ENCODE measurements at places on chromosomes 7 and 10. TPM values are rescaled to one million over a fixed set of nuclear protein-coding genes. Genes with fewer than 3 reads are reported as not detected.

Gene REEP3
- 43.0 TPM for total RNA-seq

DNA sequence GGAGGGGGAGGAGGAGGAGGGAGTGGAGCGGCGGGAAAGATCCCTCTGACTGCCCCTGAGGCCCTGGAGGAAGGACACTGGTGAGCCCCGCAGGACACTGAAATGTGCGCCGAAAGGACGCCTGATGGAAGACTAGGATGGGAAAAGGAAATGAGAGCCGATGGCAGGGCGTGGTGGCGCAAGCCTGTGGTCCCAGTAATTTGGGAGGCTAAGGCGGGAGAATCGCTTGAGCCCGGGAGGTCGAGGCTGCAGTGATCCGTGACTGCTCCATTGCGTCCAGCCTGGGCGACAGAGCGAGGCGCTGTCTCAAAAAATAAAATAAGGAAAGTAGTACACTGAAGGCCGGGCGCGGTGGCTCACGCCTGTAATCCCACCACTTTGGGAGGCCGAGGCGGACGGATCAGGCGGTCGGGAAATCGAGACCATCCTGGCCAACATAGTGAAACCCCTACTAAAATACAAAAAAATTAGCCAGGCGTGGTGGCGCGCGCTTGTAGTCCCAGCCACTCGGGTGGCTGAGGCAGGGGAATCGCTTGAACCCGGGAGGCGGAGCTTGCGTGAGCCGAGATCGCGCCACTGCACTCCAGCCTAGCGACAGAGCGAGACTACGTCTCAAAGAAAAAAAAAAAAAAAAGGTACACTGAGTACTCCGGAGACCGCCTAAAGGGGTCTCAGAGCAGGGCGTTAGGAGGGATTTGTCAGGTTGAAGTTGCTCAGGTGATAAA, 561 bp upstream of the HNRNPF start:
- H3K4me1 ChIP-seq, result peaks cover 6% of the 10 kb centered on the region
- H3K4me3 ChIP-seq, result peak overlapping the region; percentile 80
- no peaks in the 10 kb centered on the region for H3K36me3 ChIP-seq
- no peaks in the 10 kb centered on the region for H3K27me3 ChIP-seq
- H3K27ac ChIP-seq, result peak overlapping the region; percentile 96
- DNase-seq, result no peak

- no peak for DNase-seq
- H3K27ac ChIP-seq, result no peak overlapping the region
- H3K27me3 ChIP-seq, result no peaks in the 10 kb centered on the region
- H3K4me3 ChIP-seq, result no peak overlapping the region
These were observed 38.4 kb upstream of the PLXNA4 start for GRCh38 chr7:132614428-132615318.

GRCh38 chr10:31072451-31072850, 40.8 kb upstream of the ZNF438 start:
- no peaks in the 10 kb centered on the region for H3K4me1 ChIP-seq
- no peaks in the 10 kb centered on the region for H3K27me3 ChIP-seq
- no peak overlapping the region for H3K4me3 ChIP-seq

DNA sequence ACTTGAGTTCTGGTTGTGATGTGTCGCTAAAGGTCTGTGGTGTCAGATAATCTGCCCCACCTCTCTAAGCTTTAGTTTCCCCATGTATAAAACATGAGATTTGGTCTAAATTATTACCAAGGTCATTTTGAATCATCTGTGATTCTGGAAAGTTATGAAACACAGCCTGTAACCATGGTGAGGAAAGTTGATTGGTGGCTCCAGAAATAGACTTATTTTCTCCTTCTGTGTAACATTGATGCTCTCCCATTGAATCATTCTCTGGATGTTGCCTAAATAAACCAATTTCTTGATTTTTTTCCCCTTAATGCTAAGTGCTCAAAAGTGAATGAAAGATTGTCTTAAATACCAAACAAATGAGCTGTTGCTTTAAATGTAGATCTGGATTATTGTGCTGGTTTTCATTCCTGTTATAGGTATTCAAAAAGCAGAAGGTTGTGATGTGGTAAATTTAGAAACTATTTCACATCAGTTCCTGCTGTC, 30.0 kb upstream of the PCGF5 start:
- H3K27me3 ChIP-seq, result no peaks in the 10 kb centered on the region
- H3K27ac ChIP-seq, result no peak overlapping the region
- no peak for DNase-seq
- H3K4me1 ChIP-seq, result no peaks in the 10 kb centered on the region

DNA sequence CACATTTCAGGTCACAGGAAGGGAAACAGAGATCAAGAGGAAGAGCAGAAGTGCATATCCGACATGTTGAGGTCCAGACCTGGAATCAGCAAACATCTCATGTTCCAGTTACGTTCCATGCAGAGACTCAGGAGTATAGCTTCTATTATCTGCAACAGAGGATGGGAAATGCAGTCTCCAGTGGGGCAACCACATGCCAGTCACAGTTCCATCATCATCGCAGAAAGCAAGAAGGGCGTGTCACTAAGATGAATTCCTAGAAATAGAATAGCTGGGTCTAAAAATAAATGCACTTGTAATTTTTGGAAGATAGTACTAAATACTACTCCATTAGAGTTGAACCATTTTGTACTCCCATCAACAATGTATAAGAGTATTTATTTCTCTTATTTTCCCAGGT, 133.2 kb upstream of the MDFIC start:
- no peaks in the 10 kb centered on the region for H3K36me3 ChIP-seq
- H3K27ac ChIP-seq, result no peak overlapping the region
- H3K4me1 ChIP-seq, result no peaks in the 10 kb centered on the region

DNA sequence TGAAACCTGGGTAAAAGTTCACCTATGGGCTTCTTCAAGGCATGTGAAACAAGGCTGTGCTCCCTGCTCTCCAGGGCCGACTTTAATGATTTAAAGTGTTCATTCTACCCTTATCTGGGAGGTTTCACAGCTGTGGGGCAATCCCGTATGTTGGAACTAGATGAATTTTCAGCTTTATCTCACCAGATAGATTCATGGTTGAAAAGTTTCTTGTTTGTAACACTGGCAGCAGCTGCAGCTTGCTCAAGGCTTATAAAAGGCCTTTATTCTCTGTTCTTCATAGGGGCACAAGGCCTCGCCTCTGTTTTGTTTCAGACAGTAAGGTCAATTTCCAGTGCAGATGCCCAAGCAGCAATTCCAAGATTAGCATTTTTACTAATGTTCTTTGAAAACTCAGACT, 70.4 kb upstream of the DNAJB12 start:
- no peaks in the 10 kb centered on the region for H3K27me3 ChIP-seq
- no peak overlapping the region for H3K27ac ChIP-seq
- H3K36me3 ChIP-seq, result no peaks in the 10 kb centered on the region
- no peak overlapping the region for H3K4me3 ChIP-seq
- H3K4me1 ChIP-seq, result no peaks in the 10 kb centered on the region

GRCh38 chr10:124032971-124033886, 60.2 kb downstream of the CHST15 start:
- H3K27me3 ChIP-seq, result no peaks in the 10 kb centered on the region
- no peaks in the 10 kb centered on the region for H3K4me1 ChIP-seq
- H3K36me3 ChIP-seq, result no peaks in the 10 kb centered on the region
- H3K27ac ChIP-seq, result peak overlapping the region; percentile 57
